Mesenteric fat pad (tissue), 1 donor: ENCODE measurements at places on chromosomes 1 and 21. TPM values are rescaled to one million over a fixed set of nuclear protein-coding genes. Genes with fewer than 3 reads are reported as not detected.

DNA sequence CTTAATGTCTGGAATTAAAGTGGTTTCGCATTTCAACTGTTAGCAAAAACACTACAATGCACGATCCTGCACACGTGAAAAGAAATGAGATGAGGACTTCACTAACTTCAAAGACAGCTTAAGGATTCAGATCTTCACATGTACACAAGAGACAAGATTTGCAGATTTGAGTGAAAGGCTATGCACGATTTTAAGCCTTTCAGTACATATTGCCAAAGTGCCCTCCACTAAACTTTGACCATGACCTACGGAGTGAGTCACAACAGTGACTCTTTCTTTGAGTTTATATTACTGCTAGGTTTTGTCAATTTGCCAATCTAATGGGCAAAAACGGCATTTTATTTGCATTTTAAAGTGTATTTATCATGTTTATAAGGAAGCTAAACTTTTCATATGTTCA lies 41.2 kb upstream of the CR1L start:
- no peak for DNase-seq

NBPF12 gene
- 10.8 TPM for total RNA-seq

DNA sequence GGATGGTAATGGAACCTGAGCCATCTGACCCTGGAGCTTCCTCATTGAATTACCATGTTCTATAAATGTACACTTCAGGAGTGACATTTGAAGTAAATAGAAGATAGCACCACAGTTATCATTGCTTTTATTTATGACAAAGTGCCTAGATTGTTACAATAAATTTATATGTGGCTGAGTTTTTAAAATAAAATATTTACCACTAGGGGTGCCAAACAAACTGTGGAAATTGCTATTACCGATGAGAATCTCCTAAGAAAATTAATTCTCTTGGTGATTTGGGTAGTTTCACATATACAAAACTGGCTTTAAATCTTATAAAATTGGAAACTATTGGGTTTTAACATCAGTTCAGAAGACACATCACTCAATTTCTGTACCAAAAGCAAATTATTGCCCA lies 1.4 kb upstream of the TNR start:
- no peak for DNase-seq

- no peak for DNase-seq
These were observed 7.2 kb upstream of the FBXO28 start for GRCh38 chr1:224106568-224107281.

DNA sequence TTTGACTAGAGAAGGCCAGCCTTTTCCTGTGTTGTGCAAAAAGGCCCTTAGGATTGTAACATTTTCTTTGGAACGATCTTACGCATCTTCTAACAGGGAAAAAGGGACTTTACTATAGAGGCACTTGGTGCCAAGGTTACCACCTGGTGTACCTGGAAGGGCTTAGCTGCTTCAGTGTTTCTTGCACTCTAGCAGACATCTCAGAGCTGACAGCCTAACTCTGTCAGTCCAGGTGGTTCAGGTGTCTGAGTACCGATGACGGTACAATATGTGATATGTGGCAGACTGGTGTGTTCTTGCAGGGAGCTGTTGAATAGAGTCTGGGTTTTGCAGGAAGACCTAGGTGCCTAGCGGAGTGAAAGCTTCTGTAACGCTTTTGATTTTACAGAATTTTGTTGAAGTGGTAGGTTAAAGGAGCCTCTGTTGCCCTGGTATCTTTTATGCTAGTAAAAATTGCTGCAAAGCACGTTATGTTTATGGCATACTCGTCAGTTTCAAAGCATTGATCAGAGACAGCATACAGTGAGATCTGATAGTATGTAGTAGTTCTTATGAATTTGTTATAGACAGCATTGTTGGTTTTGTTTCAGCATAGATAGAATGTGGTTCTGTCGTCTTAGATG lies 1.4 kb downstream of the MAGI3 start:
- DNase-seq: no peak

- no peak for DNase-seq
These were observed 30.8 kb downstream of the IGSF5 start for GRCh38 chr21:39775816-39776215.

DNA sequence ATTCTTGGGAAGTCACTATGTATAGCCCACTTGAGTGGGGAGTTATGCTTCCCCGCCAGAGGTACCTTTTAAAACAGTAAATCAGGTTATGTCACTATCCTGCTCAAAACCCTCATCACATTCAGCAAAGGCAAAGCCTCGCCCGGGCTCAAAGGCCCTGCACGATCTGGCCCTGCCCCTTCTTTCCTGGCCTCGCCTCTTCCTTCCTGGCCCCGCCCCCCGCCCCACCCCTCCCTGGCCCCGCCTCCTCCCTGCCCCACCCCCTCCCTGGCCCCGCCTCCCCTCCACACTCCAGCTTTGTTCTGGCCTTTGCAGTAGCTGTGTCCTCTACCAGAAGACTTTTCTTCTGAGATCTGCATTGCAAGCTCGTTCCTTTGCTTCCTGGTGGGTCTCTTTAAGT lies 6.6 kb downstream of the LDLRAD2 start:
- DNase-seq: no peak

GRCh38 chr1:92822879-92823278 lies 9.0 kb upstream of the RPL5 start:
- DNase-seq: no peak

FCRL1 gene
- 0.32 TPM for total RNA-seq

C1orf115 gene
- 28.5 TPM for total RNA-seq

DNA sequence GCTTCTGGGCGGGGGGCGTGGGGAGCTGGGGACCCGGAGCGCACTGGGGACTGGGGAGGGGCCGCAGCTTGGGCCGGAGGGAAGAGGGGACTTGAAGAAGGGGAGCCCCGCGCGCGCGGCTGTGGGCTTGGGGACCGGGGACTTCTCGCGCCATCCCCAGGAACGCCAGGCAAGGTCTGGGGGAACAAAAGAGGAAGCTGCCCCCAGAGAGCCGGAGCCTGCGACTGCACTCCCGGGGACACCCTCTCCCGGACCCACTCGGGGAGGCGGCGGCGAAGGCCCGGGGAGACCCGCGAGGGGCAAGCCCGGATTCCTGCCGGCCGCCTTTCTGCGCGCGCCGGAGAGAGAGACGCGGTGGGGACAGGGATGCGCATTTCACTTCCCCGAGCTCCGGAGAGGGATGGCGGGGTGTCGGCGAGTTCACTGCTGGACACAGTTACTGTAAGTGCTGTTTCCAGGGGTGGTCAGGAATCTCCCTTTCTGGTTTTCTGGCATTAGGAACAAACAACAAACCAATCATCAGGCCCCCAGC lies 732 bp downstream of the ABCG1 start:
- no peak for DNase-seq

DNA sequence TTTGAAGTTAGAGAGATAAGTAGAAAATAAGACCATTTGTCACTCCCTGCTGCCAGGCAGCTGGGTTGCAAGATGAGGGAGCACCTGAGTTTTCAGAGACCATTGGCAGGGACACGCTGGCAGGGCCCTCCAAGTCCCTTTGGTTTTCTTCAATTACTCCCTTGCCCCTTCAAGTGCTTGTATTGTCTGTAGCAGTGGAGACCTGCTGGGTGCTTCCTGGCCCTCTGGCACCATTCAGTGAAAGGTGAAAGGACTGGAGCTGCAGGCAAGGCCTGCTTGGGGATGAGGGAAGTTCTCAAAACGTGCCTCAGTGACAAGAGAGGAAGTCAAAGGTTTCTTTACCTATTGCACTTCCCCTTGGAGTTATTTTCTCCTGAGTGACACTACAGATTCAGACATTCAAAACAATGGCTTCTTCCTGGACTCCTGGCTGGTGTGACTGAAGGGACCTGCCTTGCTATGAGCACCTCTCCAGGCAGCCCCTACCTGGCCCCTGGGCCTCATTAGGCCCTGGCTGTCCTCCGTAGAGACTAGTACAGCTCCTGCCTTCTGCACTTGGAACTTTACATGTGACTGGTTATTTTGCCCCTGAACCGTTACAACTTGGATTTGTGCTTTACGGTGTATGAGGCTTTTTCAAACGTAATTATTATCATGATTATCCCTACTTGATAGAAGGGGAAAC lies 100.1 kb downstream of the C1orf21 start:
- DNase-seq: no peak

GRCh38 chr1:186042230-186042629 lies 308.0 kb downstream of the HMCN1 start:
- no peak for DNase-seq
